ENCODE measurements at places on chromosomes 2 and 18.

- DNase-seq = no peak
Observed at GRCh38 chr2:64018701-64019082, 536 bp downstream of the VPS54 start.

DNA sequence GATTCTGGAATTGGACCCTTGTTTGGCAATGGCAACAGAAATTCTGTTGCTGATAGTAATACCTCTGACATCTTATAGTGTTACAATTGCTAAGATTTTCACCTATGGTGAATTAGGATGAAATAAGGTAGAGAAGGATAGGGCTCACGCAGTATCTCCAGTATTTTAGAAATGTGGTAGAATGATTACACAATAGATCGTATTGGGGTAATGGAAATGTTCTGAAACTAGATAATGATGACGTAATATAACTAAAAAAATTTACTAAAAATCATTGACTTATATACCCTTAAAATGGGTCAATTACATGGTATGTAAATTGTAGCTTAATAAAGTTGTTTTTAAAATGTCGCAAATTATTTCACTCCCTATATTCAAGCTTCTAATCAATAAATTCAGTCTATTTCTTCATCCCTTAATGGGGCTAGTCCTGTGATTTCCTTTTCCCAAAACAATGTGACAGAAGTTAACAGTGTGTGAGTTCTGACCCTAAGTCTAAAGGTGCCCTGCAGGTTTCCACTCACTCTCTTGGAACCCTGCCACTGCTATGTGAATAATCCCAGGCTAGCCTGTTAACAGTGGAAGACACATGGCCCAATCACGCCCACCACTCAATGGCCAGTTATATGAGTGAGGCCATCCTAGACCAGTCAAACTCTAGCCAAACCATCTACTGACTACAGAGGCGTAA, 31.2 kb downstream of the USP37 start:
- no peak for DNase-seq

GRCh38 chr2:64212346-64212745, 68.1 kb upstream of the PELI1 start:
- peak; percentile 86 for DNase-seq

GRCh38 chr2:71930049-71930681, 217.5 kb downstream of the CYP26B1 start:
- no peak for DNase-seq

- no peak for DNase-seq
Observed at GRCh38 chr18:7742224-7742623, 175.1 kb downstream of the PTPRM start.

- no peak for DNase-seq
Observed at GRCh38 chr2:1246239-1246638, 167.0 kb upstream of the TPO start.

- DNase-seq = no peak
Observed at GRCh38 chr2:116452651-116453050, 1361.8 kb upstream of the DDX18 start.

GRCh38 chr2:96159084-96159830, 14.0 kb upstream of the DUSP2 start:
- DNase-seq = no peak

- DNase-seq = peak; percentile 10
Observed at GRCh38 chr2:121881038-121881437, 125.6 kb downstream of the TSN start.

DNA sequence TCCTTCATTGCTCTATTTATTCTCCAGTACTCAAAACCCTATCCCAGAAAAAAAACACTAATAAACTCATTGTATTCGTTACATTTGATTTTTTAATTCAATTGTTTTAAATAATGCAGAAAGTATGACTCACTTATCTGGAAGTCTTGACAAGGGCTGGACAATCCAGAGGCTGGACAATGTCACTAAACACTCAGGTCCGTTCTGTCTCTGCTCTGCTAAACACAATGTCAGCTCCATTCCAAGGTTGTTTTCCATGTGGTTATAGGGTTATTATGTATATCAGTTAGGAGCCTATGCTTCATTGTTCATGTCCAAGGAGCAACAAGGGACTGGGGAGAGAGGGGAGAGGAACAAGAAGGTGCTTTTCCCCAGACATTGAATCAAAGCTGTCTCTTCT, 125.5 kb downstream of the IRS1 start:
- DNase-seq = no peak

- DNase-seq = no peak
Observed at GRCh38 chr2:121088251-121089165, 196.5 kb downstream of the TFCP2L1 start.

DNA sequence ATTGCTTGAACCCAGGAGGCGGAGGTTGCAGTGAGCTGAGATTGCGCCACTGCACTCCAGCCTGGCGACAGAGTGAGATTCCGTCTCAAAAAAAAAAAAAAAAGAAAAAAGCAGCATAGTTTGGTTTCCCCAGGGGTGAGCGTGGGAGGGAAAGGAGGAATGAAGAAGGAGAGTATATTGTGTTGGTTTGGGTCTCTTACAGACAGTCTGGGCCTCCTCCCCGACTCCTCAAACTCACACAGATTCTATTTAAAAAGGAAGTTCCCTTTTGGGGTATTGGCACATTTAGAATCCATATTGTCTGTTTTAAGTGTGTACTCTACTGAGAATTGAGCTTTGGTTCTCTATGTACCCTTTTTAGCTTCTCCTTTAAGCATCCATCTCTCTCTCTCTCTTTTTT, 27.4 kb upstream of the SLC20A1 start:
- DNase-seq = no peak

DNA sequence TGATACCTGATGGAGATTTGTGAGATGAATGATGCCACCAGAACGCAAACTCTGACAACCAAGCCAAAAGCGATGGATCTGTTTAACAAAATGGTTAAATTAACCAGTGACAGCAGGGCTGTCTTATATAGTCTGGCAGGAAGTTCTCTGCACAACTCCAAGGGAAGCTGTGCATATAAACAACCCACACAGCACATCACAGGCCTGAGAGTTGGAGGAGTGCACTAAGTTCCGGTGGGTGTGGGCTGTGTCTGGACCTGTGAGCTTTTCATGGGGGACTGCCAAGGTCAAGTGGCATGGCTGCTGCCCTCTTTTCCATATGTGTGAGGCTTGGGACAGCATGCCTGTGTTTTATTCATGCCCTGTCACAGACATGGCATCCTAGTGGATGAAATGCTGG, 414.6 kb upstream of the TRIB2 start:
- no peak for DNase-seq

DNA sequence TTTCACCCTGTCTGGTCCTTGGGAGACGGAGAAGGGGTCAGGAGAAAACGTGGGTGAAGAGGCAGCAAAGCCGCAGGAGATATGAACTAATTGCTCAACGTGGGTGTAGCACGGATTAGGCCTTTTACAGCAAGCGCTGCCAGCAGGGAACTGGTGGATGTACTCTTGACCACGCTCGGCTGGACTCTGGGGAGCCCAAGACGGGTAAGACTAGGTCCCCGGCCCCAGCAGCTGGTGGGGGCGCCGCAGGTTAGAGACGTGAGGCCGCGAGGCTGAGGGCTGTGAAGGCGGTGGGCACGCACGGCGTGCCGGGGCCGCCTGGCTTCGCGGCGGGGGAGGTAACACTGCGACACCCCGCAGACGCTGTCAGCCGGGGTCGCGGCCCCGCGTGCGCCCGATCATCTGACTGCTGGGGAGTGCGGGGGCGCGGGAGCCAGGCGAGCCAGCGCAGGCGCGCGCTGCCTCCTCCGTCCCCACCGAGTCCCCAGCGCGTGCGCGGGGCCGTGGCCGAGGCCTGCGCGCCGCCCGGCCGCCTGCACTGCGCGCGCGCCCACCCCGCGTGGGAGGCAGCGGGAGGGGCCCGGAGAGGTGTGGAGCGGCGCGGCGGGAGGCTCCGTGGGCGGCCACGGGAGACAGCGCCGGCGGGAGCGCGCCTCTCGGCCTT, at the start of gene CLIP4:
TSS of gene CLIP4 (plus strand) at position 470 of the 664 bp plus-strand sequence. CDS start 5,974 bp downstream, outside the sequence.
- peak; percentile 43 for DNase-seq

- DNase-seq = no peak
Observed at GRCh38 chr2:96157649-96158553, 12.7 kb upstream of the DUSP2 start.

DNA sequence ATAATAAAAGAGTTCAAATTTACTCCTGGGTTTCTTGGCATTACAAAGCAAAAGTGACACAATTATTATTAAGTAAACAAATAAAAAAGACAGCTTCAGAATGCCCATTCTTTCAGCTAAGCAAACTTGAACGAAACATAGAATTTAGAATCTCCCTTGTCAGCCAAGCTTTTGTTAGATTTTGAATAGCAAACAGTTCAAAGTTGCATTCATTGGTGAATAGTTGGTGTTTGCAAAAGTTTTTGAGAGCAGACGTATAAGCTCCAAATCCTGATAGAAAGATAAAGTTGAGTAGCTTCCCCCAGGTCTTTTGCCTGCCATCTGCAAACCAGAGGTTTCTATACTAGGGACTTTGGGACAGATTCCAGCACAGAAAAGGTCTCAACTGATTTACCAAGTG, 434.3 kb upstream of the TNP1 start:
- no peak for DNase-seq

DNA sequence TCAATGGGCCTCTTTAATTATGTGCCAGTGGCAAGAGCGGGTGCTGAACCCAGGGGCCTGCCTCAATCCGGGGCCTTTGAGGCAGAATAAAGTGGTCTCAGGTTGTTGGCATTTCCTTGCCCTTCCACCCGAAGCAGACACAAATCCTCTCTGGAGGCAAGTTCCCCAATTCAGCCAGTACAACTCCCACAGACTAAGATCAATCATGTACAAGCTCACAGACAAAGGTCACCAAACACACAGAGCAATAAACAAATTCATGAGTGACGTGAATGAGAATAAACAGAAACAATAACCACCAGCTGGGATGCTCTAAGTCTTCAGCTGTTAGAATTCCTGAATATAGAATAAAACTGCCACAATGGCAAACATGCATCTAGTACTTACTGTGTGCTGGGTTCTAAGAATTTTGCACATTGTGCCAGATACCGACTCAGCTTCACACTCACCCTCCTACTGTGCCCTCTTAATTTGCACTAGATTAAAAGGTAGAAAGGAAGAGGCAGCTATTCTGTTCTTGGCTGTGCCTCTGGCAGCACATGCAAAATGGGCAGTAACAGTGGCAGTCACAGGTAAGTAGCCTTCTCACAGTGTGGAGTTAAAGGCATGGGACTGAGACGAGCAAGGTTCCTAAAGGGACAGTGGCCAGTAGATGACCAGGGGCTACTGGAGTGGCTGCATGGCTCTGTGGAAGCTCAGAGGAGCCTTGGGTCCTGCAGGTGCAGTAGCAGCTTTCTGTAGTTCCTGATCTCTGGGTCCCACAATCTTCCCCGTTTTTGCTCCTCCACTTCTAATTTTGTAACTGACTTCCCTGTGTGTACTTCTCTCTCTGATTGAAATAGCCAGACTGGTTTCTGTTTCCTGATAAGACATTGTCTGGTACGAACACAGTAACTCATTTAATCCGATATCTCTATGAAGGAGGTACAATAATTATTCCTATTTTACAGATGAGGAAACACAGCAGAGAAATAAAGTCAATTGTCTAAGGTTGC, 34.6 kb upstream of the IL1B start:
- DNase-seq = no peak

GRCh38 chr2:48048476-48049171, 142.3 kb upstream of the FBXO11 start:
- DNase-seq = no peak

DNA sequence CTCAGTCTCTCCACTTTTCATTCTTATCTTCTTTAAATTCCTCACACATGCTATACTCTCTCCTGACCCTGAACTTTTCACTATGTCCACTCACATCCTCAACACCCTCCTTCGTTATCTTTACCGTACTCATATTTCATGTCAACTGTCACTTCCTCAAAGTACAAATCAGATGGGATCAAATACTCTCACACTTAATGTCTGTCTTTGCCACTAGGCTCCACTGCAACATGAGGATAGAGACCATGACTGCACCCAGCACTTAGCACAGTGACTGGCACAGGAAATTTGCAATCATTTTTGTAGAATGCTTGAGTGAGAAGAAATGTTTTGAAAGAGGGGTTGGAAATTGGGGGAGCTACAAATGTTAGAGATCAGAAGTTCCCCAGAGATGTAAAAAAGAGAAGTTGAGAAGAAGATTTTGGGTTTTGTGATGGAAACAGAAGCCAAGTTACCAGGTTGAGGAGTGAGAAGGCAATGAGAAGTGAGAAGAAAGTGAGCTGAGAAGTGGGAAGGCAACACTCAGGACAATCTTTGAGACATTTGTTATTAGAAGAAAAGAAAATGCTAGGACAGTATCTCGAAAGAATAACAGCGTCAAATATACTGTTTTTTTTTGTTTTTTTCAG, 87.0 kb downstream of the CCDC141 start:
- DNase-seq = peak; percentile 30

GRCh38 chr2:168652997-168653921, 149.2 kb upstream of the NOSTRIN start:
- DNase-seq = no peak

DNA sequence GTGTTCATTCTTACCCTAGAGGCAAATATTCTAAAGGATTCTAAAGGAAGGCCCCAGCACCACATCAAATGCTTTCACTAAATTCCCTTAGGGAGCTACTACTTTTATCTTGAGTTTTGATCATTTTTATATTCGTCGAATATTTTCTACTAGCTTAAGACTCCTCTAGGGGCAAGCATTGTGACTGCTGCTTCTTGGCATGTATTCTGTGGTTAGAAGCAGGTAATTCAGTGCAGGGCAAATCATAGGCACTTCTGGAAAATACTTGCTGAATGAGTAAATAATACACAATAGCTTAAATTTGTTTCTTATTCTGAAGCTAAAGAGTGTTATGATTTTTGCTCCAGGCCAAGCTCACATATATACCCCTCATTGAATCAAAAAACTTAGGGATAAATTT, 136.4 kb downstream of the LRP2 start:
- no peak for DNase-seq

DNA sequence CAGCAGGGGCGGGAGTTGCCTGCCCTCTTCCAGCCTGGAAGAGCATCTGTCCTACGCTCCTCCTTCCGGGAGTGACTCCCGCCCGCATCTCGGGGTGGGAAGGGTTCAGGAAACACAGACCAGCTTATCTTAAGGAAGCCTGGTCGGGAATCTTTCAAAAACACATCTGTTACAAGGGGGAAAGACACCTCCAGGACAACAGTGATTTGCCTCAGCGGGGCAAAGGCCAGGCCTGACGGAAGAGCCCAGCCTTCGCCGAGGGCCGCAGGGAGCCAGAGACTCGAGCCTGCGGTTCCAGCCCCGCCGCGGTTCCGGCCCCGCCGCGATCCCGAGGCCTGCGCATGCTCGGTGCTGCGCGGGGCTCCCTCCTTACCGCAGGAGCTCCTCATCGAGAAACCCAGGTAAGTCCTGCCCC, 38.1 kb upstream of the TGIF1 start:
- peak; percentile 72 for DNase-seq

- no peak for DNase-seq
Observed at GRCh38 chr2:115400940-115401339, 958.5 kb downstream of the DPP10 start.

- no peak for DNase-seq
Observed at GRCh38 chr18:12828116-12829051, 55.7 kb downstream of the PTPN2 start.

GRCh38 chr2:33131749-33132148, 185.0 kb downstream of the LTBP1 start:
- no peak for DNase-seq

GRCh38 chr2:63734510-63734909, 107.2 kb upstream of the UGP2 start:
- no peak for DNase-seq

GRCh38 chr2:139704606-139705005, 924.4 kb upstream of the NXPH2 start:
- DNase-seq = no peak

Data from PC-9 (cell line).